Omental fat pad (tissue), 4 donors: ENCODE measurements at places on chromosomes 1 and 21. TPM values are rescaled to one million over a fixed set of nuclear protein-coding genes. Genes with fewer than 3 reads are reported as not detected.

CLCA4 gene
- not detected for total RNA-seq

- DNase-seq: no peak
These were observed 209.0 kb upstream of the VAMP3 start for GRCh38 chr1:7561936-7562728.

DNA sequence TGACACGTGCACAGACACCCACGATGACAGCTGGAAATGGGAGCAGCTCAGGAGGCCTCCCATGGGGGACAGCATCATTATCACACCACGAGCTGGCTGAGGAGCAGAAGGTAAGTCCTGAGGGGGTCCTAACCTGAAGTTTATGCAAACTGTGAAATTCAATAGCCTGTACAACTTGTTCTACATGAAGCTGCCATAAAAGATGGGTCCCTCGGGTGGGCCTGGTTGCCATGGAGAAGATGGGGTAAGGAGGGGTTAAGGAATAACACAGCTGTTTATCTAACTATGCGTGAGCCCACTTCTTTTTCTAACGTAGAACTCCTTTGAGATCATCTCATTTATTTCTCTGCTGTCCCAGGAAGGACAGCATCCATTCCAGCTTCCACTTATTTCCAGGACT lies 163.4 kb upstream of the CD34 start:
- DNase-seq: no peak

DNA sequence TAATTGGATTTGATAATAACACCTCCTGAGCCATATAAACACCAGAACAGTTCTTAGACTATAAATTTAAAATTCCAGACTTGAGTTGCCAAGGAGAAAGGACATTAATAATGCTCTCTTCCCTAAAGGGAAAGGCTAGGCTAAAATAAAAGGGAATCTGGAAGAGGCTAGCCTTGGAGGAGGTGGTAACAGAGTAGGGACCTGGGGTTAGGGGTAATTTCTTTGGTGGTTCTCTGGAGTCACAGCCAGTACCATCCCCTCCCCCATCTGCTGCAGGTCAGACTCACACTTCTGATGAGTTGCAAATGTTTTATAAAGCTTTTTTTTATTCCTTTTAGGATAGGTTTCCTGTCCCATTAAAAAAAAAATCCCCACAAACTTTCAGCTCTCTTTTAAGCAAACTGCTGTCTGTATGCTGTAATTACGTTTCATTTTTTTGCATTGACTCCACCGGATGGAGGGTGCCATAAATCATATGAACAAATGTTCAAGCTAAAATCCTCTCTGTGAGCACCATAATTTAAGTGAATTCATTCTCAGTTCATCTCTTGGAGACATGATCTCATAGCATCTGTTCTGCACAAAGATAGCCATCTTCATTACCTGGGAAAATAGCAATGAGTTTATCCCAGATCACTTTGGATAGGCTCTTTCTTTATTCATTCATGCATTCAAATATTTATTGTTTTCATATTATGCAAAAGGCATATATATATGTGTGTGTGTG lies 379.6 kb downstream of the TTLL7 start:
- DNase-seq: no peak

- DNase-seq: no peak
These were observed 646.2 kb downstream of the ADGRL2 start for GRCh38 chr1:82446955-82447354.
